Renal cortex interstitium (tissue), 15 donors: ENCODE measurements at places on chromosomes 12 and 14. TPM values are rescaled to one million over a fixed set of nuclear protein-coding genes. Genes with fewer than 3 reads are reported as not detected.

The NPFF gene
- polyA plus RNA-seq = 0.47 TPM

The KRT7 gene
- 37.4 TPM for polyA plus RNA-seq

The ASCL1 gene
- polyA plus RNA-seq = 0.22 TPM

The ART4 gene
- 0.22 TPM for polyA plus RNA-seq

The MFAP5 gene
- 0.24 TPM for polyA plus RNA-seq

The SIX1 gene
- 11.9 TPM for polyA plus RNA-seq

The KRT79 gene
- not detected for polyA plus RNA-seq

The GMFB gene
- 109 TPM for polyA plus RNA-seq

The ACVRL1 gene
- 31.1 TPM for polyA plus RNA-seq

The RCOR1 gene
- 38.0 TPM for polyA plus RNA-seq

The EXOC3L4 gene
- 2.4 TPM for polyA plus RNA-seq

The TMEM119 gene
- 25.9 TPM for polyA plus RNA-seq

The PTPRB gene
- 17.6 TPM for polyA plus RNA-seq

The RPS6KL1 gene
- polyA plus RNA-seq = 1.9 TPM

The ATL1 gene
- polyA plus RNA-seq = 11.0 TPM

The HOXC12 gene
- polyA plus RNA-seq = not detected

The UNC79 gene
- 0.78 TPM for polyA plus RNA-seq

The NR1H4 gene
- 15.5 TPM for polyA plus RNA-seq

The KCNA5 gene
- 2.2 TPM for polyA plus RNA-seq

The ZDHHC22 gene
- 0.79 TPM for polyA plus RNA-seq

The TMEM30B gene
- 10.0 TPM for polyA plus RNA-seq

The PWP1 gene
- 57.7 TPM for polyA plus RNA-seq

The ADCY4 gene
- polyA plus RNA-seq = 21.6 TPM

The CRACR2A gene
- polyA plus RNA-seq = 1.5 TPM

The OR6C6 gene
- not detected for polyA plus RNA-seq

The ANKRD33 gene
- 0.16 TPM for polyA plus RNA-seq

The SLC2A14 gene
- 0.29 TPM for polyA plus RNA-seq

The KRT78 gene
- not detected for polyA plus RNA-seq

The MYO1H gene
- 1.3 TPM for polyA plus RNA-seq

The SRRM4 gene
- polyA plus RNA-seq = 0.03 TPM

The ETNK1 gene
- polyA plus RNA-seq = 76.9 TPM

The FAM181A gene
- polyA plus RNA-seq = not detected

The MMP19 gene
- 1.4 TPM for polyA plus RNA-seq

The SIX6 gene
- polyA plus RNA-seq = not detected

The WDHD1 gene
- 18.6 TPM for polyA plus RNA-seq

The CACNA2D4 gene
- polyA plus RNA-seq = 2.5 TPM

The USP44 gene
- 1.8 TPM for polyA plus RNA-seq

The CSAD gene
- polyA plus RNA-seq = 47.0 TPM

The C12orf56 gene
- polyA plus RNA-seq = 2.2 TPM
